Left renal pelvis (tissue), 4 donors: ENCODE measurements at places on chromosomes 1 and 21. TPM values are rescaled to one million over a fixed set of nuclear protein-coding genes. Genes with fewer than 3 reads are reported as not detected.

Gene TDRD10
- polyA plus RNA-seq = 2.3 TPM

Gene FAM72C
- 2.7 TPM for polyA plus RNA-seq

Gene CACNA1S
- 0.40 TPM for polyA plus RNA-seq

Gene C1orf94
- polyA plus RNA-seq = not detected

Gene FAM72B
- 3.8 TPM for polyA plus RNA-seq

Gene ATP6V1G3
- not detected for polyA plus RNA-seq

- DNase-seq = no peak
Observed at GRCh38 chr1:92839442-92839841, 7.6 kb downstream of the RPL5 start.

GRCh38 chr1:6378096-6378746 is 15.3 kb downstream of the ACOT7 start:
- DNase-seq = no peak

- no peak for DNase-seq
Observed at GRCh38 chr1:75712306-75712705, 12.2 kb upstream of the ACADM start.

DNA sequence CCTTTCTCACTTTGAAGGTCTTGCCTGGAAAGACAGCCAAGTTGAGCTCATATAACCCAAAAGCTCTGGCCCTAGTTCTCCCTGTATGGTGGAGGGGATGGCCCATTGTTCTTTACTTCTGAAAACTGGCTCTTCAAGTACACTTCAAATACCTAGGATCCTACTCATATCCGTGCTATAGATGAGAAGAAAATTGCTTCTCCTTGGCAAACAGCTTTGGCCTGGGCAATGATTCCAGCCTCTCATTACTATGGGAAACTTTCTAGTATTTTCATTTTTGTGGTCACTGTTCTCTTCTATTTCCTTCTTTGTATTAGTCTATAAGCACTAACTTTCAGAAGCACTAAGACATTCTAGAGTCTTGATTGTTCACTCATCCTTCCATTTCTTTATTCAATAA is 53.7 kb downstream of the ZNF697 start:
- DNase-seq = no peak
